CMK (cell line): ENCODE measurements at places on chromosomes 3 and 15.

DNA sequence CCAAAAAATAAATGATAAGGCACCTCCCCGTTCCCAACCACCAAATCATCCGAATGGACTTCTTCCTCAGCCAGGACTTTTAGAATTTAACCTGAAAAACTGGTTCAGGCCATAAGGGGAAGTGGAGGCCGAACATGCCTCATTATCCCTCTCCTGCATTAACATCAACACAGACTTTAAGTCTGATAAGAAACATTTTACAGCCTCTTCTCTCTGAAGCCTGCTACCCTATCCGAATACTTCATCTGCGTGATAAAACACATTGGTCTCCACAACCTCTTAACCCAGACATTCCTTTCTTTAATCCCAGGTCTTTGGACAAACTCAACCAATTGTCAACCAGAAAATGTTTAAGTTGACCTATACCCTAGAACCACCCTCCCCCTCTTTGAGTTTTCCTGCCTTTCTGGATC, 850 bp upstream of the SLC41A3 start:
- no peak for DNase-seq

GRCh38 chr15:55282284-55282833, 7.3 kb downstream of the RAB27A start:
- no peak for DNase-seq

GRCh38 chr3:69143612-69144011, 21.2 kb upstream of the LMOD3 start:
- DNase-seq: no peak

DNA sequence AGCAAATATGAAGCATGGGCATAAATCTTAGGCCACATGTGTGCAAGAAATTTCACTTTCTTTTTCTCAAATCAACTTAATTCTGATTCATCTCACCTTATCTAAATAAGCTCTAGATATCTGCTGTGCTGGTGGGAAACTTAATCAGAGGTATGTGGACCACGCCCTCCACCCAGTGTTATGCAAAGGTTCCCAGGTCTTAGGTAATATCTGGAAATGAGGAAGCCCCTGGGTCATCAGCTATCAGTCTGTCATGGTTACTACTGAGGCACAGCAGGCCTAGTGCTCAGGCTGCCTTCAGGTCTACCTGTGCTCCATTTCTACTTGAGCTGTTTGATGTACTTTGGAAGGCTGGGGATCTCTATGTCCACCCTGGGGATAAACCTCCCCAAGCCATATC, 134.4 kb upstream of the KCNH8 start:
- no peak for DNase-seq

DNA sequence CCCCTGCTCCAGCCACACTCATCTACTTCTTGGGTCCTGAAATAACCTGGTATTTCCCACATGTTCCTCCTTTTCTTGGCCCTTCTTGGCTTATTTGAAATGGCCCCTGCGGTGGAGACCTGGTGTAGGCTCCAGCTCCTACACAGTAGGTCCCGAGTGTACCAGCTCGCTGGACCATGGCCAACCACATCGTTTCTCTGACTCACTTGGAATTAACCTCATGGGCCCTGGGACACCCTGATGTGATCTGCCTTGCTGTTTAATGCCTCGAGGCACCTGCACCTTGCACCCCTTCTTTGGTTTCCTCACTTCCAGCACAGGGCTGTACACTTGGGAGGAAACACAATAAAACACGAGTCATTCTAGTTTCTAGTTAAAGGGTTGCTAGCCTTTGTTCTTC, 60.3 kb downstream of the FEM1B start:
- DNase-seq: no peak

DNA sequence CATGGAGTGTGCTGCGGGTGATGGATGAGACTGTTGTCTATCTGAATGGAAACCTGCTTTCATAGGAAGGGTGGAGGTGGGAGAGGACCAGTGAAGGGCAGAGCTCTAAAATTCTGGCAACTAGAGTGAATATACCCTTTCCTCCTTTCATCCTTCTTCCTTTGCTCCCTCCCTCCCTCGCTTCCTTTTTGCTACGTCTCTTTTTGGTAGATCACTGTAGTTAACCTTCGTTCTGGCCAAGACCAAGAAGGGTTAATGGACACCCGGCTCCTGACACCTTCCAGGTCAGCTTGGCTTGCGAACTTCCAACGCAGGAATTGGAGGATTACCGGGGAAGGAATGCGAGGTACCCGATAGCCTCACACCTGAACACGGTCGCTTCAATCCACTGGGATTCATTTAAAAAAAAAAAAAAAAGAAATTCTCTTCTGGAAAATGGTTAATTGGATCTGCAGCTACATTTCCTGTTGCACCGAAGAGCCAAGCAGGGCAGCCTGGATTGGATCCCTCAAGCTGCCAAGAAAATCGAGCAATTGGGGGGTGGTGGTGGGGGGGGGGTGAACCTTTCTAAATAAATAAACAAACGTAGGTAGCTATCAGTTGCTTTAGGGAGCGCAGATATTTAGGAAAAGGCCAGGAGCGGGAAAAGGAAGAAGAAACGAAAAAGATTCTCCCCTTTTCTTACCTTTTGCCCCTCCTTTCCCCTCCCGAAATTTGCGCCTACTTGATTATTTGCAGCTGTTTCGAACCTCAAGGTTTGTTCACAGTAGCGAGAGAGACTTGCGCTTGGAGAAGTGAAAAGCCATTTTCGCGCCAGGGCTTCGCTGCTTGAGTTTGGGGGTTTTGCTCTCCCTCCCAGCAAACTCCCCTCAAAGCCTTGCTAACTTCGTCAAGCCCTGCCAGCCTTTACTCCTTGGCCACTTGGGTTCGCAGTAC, 9.5 kb upstream of the NR2F2 start:
- DNase-seq: no peak

DNA sequence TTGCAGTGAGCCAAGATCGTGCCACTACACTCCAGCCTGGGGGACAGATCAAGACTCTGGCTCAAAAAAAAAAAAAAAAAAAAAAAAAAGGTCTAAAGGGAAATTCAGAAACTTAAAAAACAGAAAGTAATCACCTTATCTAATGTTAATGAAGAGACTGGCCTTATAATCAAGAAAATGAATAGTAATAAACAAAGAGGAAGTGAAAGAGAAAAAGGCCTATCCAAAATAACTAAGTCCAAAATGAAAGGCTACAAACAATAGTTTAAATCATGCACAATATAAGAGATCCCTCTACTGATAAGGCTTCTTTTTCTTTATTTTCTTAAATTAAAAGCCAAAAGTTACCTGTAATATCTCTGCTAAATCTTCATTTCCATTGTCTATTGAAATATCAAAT, 37.1 kb upstream of the HDC start:
- DNase-seq: no peak

DNA sequence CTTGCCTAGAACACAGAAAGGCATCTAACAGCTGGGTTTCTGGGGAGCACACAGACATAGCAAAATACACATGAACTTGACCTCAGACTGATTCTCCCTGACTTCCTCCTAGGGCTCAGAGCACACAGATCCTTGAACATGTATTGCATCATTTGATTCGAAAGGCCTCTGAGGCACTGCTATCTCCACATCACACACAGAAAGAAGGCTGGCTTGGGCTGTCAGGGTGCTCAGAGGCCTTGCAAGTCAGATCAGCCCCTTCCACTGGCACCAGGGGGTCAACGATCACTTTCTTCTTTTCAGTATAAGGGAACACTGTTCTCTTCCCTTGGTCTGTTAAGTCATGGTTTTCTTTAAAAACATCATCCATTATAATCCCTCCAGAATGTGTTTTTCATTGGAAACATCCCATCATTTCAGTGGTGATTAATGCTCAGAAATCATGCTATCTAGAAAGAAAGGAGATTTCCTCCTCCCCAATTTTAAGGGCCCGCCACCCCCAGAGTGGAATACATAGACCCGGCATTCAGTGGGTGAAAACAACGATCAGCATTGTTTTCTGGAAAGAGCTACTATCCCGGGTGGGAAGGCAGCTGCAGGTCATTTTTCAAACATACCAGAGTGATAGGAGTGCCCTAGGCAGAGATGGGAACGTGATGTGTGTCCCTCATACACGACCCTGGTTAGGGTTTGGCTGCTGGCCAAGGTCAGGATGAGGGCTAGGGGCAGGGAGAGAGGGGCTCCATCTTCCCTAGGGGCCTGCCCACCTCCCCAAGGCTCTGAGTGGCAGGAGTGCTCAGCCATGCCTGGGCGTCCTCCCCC, 253.3 kb upstream of the LYSMD4 start:
- DNase-seq: peak; percentile 52
